ENCODE measurements at places on chromosomes 12 and 14.

DNA sequence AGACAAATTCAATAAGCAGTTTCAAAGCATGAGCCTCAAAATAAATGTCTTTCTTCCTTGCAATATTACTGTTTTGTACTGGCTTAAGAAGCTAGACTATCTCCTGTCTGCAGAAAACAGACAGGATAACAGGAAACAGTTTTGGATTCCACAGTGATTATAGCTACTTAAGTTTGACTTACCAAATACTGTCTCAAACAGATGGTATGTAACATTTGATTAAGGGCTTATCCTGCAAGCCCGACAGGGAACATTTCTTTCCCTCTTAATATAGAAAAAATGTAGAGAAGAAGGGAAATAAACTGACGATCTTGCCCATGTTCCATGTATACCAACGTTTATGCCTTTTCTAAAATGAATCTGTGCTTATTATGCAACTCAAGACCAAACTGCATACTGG is 179.9 kb upstream of the EEA1 start:
- DNase-seq: no peak

- no peak for DNase-seq
Measured at GRCh38 chr12:127343940-127344339, 923.0 kb upstream of the TMEM132C start.

GRCh38 chr14:75469606-75470237 is 41.9 kb downstream of the JDP2 start:
- DNase-seq: peak; percentile 13

DNA sequence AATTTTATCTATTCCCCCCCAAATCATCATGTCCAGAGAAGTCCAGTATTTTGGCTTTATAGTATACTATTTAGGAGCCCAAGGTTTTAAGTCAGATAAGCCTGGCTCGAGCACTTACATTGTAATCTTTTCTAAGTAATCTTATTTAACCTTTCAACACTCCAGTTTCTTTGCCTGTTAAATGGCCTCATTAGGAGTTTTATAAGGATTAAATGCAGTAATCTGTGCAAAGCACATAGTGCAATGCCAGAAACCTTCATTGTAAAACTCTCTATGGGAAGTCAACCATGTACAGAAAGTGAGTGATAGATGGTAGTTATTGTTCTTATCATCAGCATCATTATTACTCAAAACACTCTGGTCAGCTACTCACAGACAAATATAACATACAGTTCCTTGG is 1330.4 kb downstream of the SLC16A7 start:
- no peak for DNase-seq

DNA sequence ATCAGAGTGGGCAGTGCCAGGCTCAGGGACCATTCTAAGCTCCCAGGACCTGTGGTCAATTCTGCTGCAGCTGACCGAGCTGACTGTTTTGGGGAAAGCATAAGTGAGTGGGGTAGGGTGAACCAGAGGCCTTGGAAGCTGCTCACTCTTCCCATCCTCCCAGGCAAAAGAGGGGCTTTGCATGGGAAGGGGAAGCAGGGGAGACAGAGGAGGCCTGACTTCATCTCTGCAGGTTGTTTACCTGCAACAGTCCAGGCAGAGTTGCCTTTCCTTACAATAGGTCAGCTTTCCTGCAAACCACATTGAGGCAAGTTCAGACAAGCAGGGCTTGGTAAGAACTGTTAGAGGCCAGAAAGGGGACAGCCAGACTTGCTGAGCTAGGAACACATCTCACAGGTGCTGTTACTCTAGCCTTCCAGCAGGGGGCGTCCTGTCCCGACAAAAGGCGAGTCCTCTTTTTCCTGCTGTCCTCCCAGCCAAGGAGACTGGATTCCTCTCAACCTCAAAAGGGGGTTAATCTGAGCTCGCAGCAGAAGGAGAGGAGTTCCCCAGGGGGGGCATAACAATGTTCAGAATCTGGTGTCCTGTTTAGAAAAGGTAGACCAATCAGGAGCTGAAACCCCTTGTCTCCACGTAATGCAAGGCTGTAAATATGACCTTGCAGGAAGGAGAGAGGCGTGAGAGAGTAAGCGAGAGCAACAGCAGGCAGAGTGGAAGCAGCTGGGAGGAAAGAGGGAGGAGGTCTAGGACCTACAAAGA is 4.3 kb upstream of the DHRS2 start:
- no peak for DNase-seq

- peak; percentile 20 for DNase-seq
Measured at GRCh38 chr14:101315802-101316296, 245.4 kb upstream of the DIO3 start.

All from Caco-2 (cell line).